Neural progenitor cell (in vitro differentiated cells): ENCODE measurements at places on chromosomes 5 and 9. TPM values are rescaled to one million over a fixed set of nuclear protein-coding genes. Genes with fewer than 3 reads are reported as not detected.

GFM2 gene
- 43.9 and 67.9 TPM in 2 replicates for total RNA-seq

DNA sequence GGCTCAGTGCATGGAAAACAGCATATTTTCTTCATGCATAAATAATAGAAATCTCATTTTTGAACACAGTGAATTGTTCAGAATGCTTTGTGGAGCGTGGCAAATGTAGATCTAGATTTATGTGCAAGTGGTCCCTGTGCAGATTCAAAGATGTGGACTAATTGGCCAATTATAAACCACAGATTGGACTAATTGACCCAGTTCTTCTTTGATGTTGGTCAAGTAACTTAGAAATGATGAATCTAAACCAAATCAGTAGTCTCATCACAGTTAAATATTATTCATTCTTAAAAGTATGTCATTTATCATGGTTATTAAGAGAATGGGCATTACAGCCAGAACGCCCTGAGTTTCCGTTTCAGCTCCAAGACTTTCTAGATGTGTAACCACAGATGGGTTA is 11.7 kb upstream of the PDE4D start:
- no peak for DNase-seq

TEX48 gene
- not detected in 2 replicates for total RNA-seq

DNA sequence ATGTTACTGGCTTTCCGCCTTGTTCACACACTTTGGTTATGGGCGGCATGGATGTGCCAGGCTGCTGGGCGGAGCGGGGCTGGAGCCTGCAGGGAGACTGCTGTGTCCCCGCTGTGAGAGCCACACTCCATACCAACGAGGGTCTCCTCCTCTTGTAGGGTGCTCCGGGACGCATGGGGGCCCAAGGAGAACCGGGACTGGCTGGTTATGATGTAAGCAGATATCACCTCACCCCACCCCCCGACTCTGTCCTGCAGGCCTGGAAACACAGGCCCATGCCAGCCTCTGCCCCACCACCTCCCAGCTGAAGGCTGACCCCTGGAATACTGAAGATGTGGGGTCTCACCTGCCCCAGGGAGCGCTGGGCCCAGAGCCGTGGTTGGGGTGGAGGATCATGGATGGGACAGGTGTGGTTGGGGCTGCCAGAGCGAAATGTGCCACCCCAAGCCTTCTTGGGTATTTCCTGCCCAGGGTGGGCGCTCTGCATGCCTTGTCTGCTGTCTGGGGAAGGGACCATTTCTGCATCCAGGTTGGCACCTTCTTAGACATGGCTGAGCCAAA is 39.3 kb upstream of the ORM1 start:
- DNase-seq = no peak
